Stimulated activated CD4-positive, alpha-beta T cell treated with anti-CD3 and anti-CD28 coated beads, TNF-alpha, amount 100 ng/mL, for 24 hours (primary cell): ENCODE measurements at places on chromosomes 3 and 15.

- DNase-seq: peak; percentile 75
Observed at GRCh38 chr3:190566043-190566933, 52.4 kb downstream of the IL1RAP start.

GRCh38 chr3:123285066-123285465 lies 83.3 kb downstream of the SEC22A start:
- no peak for DNase-seq

DNA sequence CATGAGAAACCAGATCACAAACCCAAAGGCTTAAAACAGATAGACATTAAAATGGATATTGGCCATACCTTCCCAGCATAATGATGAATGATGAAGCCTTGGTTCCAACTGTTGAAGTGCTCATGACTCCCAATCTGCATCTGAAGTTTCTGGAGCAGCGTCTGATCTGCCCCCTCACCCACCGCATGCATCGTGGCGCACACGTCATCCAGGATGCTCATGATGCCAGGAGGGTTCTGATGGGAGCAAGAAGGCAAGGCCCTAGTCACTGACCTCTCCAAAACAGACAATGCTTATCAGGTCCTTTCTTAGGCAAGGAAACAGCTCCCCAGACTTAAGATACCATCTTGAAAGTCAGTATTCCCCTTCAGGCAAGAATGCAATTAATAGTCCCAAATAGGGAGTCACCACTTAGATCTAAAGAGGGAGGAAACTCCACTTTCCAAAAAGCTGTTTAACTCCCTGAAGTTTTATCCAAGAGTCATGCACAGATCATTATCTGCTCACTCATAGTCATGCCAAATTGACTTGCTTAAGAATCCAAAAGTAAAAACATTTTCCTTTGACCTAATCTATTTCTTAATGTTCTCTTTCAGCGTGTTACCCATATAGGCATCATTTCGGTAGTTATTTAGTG lies 2.1 kb downstream of the LDHAL6B start:
- DNase-seq: no peak

DNA sequence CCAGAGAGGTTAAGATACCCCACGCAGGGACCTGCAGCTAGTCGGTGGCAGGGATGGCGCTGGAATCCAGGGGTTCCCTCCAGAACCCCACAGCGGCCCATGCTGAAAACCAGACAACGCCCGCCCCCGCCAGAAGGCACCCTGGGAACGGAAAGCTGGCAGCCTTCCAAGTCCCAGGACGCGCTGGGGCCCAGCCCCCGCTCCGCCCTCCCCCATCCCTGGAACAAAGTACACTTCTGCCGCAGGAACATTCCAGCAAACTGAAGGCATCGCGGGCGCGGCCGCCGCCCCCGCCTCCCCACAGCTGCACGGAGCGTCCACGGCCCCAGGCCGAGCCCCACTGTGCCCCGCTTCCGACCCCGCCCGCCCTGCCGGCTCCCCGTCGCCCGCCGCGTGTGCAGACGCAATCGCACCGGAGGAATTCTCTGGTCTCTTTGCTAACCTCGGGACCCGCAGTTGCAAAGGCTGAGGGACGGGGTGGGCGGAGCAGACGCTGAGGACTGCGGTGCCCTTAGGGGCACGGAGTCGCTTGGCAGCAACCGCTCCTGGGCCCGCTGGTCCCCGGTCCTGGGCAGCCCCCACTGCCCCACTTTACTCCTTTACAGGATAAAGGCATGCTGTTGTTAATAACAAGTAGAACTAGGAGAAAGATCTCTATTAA lies 44.8 kb upstream of the RNU6-1 start:
- peak; percentile 33 for DNase-seq

DNA sequence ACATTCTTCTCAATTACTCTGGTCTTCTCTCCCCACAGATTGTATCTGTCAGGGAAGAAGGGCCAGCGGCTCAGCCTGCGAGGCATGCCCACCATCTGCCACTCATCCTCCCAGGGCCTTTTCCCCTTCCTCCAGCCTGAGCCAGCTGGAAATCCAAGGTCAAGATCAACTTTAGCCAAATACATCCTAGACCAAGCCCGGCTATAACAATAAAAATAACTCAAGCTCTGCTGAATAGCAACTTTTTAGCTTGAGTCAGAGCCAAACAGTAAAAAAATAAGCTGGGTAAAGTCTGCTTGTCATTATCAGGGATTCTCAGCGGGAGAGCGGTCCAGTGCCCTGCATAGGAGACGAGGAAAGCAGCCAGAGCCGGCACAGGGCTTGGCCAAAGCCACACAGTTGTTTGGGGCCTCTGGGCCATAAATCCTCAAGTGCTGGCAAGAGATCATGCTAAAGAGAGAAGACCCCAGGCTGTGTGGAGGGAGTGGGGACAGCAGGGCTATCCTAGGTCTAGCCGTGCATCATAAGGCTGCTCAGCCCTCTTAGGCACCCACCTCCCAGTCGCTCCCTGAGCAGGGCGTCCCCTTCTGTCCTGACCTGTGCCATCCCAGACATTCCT lies 76.2 kb upstream of the HERC1 start:
- DNase-seq: no peak

DNA sequence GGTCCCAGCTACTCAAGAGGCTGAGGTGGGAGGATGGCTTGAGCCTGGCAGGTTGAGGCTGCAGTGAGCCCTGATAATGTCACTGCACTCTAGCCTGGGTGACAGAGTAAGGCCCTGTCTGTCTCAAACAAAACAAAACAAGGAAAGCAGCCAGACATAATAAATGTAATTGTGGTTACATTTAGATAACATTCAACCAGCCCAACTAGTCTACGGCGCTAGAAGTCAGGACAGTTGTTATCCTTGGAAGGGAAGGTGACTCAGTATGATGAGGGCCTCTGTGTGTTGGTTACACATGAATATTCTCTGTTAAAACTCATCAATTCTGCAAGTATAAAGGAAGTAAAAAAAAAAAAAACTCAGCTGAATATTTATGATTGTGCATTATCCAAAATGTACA lies 27.0 kb upstream of the CSPG5 start:
- no peak for DNase-seq

DNA sequence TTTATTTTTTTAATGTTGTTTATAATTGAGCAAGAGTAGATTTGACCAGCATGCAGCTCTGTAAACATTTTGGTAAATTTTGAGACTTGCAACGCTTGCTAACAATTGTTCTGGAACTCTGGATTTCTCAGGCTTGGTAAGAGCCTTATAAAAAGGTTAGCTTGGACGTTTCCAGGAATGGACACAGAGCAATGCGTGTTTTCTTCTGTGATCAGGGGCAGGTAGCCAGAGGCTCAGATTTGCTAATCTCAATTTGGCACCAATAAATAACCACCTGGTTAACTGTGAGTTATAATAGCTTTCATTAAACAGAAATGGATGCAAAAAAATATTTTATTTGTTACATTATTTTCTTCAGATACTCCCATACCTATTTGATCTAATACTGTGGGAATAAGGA lies 39.8 kb downstream of the CADM2 start:
- no peak for DNase-seq

- DNase-seq: no peak
Observed at GRCh38 chr3:63914312-63914711, 2.1 kb upstream of the SCAANT1 start.

DNA sequence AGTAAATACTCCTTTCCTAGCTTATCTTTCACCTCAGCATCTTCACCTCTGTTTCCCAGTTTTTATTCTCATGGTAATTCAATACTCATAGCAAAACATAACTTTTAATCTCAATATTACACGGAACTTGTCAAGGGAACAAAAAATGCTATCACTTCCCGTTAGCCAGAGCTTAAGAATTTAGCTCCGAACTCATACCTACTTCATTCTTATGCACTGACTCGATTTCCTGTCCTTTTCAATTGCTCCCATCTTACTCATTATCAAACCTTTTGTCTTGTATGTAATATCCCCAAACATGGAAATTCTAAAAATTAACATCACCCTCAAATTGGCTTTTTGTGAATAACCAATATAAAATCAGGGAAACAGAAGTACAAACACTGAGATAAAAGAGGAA lies 28.2 kb downstream of the MYEF2 start:
- no peak for DNase-seq

DNA sequence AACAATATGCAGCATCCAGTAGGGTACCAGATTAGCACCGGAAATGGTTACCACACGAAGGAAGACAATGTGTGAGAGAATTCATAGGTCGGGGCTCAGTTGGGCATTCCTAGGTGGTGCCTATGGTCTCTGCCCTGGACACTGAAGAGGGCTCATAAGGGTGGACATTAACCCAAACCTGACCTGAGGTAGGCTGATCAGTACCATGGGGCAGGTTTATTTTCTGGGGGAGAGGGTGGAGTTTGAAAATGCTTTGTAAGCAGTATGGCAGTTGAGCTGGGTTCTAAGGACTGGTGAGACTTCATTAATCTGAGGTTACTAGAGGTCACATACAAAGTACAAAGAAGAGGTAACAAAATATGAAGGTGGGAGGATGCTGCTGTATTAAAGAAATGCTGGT lies 68.4 kb downstream of the RPL22L1 start:
- no peak for DNase-seq

DNA sequence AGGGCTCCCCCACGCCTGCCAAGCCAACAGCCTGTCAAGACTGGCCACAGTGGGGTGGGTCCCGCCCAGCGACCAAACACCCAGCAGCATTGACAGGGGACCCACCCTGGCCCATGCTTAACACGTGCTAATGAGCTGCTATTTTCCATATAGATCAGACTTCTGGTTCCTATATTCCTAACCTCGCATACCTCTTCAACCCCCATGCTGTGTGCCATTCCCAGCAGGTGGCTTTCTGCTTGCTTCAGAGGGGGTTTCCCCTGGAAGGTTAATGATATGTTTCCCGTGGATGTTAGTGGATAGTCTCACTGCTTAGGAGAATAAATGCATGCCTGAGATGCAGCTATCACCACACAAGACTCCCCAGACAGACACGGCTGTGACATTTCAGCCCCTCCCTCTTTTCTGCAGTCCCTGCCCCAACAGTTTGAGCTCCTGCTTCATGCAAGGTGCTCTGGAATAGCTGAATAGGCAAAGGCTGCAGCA lies 37.9 kb upstream of the MGLL start:
- no peak for DNase-seq

- no peak for DNase-seq
Observed at GRCh38 chr3:100753846-100754245, 44.6 kb downstream of the TFG start.

DNA sequence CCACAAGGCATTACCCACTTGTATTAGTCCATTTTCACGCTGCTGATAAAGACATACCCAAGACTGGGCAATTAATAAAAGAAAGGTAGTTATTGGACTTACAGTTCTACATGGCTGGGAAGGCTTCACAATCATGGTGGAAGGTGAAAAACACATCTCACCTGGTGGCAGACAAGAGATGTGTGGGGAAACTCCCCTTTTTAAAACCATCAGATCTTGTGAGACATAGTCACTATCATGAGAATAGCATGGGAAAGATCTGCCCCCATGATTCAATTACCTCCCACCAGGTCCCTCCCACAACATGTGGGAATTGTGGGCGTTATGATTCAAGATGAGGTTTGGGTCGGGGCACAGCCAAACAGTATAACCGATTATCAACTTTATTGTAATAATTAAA lies 17.0 kb upstream of the CMC1 start:
- DNase-seq: no peak

GRCh38 chr3:45618081-45618509 lies 23.5 kb downstream of the LIMD1 start:
- no peak for DNase-seq

- no peak for DNase-seq
Observed at GRCh38 chr3:73559749-73560148, 65.0 kb downstream of the PDZRN3 start.

DNA sequence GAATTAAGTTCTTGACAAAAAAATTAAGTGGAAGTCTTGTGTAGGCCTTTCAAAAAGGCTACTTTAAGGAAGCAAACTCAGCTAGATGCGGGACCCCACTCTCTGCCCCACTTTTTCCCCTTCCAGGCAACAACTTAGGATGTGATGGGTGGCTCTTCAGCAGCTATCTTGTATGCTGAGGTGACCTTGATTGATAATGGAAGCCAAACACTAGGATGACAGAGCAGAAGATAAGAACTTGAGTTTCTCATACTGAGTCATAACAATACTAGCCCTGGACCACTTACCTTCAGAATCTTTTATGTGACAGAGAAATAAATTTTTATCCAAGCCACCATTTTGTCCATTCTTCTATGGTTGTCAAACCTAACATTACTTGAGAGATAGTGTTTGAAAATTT lies 16.1 kb downstream of the PDCD10 start:
- DNase-seq: no peak

- no peak for DNase-seq
Observed at GRCh38 chr3:11482021-11482420, 161.7 kb downstream of the VGLL4 start.

- no peak for DNase-seq
Observed at GRCh38 chr3:132650153-132650552, 9.5 kb downstream of the ACAD11 start.

GRCh38 chr3:181326637-181327223 lies 337.2 kb upstream of the DNAJC19 start:
- no peak for DNase-seq

DNA sequence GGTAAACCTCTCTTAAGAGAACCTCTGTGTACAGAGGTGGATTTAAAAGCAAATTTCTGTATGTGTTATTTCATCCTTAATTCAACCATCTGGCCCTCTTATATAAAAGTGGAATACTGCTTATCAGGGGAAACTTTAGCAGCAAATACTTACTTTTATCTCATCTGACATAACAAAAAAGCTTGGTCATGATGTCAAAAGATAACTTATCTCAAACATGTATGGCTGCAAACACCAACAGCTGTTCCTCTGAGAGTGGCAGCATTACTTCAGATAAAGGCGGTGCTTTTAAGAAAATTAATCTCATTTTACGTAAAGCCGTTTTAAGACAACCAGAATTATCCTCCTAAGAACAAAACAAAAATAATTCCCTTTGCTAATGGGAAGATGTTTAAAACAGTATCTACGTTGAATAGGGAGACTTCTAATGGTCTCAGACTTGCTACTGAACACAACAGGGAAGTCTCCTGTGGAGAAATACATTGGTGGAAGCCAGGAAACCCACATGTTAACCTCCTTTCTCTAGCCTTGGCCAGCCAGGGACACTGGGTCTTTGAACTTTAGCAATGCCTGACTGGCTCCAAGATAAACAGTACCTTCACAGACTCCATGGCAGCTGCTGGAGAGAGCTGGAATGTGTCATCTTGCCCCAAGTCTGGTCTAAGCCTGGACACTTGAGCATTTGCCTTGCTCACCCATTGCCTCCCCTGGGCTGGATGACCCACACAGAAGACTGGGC lies 18.1 kb downstream of the ARRDC4 start:
- no peak for DNase-seq

GRCh38 chr3:78848392-78849288 lies 919.2 kb downstream of the ROBO1 start:
- no peak for DNase-seq

DNA sequence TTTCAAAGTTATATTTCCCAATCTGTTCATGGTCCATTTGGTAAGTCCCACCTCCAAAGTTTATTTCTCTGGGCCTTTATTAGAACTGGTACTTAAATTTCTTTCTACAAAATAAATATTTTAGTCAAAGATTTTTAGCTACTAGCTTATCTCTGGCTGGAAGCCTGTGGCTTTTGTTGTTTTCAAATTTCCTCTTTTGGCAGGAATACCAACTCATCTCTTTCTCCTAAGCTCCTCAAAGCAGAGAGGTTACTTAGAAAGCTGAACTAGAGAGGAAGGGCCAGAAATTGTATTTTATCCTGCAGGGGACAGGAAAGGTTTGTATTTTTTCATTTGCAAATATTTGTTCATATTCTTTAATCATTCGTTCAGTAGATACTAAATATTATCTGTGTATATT lies 227.8 kb downstream of the TBL1XR1 start:
- DNase-seq: no peak
